ENCODE measurements at places on chromosomes 12 and 14.

- DNase-seq: no peak
Measured at GRCh38 chr12:2509137-2509536, 285.6 kb upstream of the FKBP4 start.

DNA sequence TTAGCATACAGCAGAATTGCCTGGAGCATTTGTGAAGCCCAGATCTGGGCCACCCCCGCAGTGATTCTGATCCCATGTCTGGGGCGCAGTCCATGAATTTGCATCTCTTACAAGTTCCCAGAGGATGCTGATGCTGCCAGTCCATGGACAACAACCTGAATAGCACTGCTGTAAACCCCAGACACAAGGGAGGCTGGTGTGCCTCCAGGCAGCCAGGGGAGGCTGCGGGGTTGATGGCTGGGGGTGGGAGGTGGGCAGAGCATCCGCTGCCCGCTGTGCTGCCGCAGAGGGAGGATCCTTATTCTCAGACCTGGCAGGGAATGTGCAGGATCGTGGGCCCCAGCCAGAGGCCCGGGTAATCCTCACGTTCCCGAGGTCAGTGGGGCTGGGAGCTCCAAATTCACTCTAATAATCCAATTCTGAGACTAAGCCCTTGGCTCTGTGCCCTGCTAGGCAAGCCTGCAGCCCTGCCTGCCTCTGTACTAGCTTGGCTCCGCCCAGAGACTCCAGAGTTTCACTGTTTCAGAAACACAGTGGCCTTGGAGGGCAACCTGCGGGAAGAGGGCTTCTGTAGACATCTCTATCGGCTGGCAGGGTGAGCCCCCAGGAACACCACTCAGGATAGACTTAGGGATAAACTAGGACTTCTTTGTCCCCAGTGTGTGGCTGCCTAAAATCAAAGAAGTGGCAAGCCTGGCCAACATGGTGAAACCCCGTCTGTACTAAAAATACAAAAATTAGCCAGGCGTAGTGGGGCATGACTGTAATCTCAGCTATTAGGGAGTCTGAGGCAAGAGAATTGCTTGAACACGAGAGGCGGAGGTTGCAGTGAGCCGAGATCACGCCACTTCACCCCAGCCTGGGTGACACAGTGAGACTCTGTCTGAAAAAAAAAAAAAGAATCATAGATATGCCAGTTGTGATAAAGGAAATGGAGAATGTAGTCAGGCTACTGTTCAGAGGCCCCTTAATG, 17.8 kb upstream of the MLEC start:
- DNase-seq: no peak

GRCh38 chr12:81170072-81170471, 92.2 kb downstream of the ACSS3 start:
- no peak for DNase-seq

DNA sequence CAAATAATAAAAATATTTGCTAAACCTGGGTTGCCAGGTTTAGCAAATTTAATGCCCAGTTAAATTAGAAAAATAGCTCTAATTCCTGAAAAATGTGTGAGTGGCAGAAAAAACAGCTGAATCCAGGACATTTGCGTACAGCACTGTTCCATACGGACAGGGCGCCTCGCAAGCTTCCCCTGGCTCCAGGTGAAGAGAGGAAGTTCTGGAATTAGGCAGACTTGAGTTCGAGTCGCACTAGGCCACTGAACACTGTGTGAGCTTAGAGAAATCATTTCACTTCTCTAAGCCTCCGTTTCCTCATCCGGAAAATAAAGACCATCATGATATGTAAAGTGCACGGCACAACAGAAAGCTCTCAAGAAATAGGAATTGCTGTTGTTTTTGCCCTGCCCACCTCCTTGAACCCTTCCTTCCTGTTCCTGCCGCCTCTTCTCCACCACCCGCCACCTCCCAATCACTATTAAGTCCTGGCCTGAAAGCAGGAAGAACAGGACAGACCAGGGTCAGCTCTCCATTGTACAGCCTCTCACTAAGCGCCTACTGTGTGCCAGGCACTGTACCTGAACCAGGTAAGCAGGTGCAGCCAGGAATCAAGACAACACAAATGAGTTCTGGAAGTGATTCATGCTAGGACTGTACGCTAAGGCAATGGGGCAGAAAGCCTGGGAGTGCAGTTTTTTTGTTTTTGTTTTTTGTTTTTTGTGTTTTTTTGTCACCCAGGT, 763 bp upstream of the PHETA1 start:
- no peak for DNase-seq

- no peak for DNase-seq
Measured at GRCh38 chr12:18146363-18146762, 56.4 kb upstream of the RERGL start.

DNA sequence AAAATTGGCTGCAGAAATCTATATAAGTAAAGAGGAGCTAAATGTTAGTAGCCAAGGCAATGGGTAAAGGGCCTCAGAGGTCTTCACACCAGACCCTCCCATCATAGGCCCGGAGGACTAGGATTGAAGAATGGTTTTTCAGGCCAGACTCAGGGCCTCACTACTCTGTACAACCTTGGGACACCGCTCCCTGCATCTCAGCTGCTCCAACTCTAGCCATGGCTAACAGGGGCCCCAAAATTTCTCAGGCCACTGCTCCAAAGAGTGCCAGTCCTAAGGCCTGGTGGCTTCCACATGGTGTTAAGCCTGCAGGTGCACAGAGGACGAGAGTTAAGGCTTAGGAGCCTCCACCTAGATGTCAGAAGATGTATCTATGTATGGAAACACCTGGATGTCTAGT, 155.5 kb upstream of the MGAT4C start:
- no peak for DNase-seq

GRCh38 chr14:102778338-102779083, 1.3 kb downstream of the TRAF3 start:
- DNase-seq: peak; percentile 15

DNA sequence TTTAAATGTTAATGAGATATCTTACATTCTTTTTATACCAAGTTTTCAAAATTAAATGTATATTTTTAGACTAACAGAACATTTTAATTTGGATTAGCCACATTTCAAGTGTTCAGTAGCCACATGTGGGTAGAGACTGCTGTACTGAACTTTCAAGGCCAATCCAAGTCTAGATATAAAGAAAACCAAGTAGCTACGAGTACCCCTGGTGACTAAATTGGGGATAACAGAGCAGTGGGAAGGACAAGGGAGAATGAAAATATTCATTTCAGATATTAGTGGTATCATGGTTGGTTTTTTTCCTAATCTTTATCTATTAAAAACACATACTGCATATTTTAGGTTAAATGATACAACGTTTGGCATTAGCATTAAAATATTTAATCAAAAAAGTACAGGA, 69.4 kb upstream of the RHOJ start:
- no peak for DNase-seq

DNA sequence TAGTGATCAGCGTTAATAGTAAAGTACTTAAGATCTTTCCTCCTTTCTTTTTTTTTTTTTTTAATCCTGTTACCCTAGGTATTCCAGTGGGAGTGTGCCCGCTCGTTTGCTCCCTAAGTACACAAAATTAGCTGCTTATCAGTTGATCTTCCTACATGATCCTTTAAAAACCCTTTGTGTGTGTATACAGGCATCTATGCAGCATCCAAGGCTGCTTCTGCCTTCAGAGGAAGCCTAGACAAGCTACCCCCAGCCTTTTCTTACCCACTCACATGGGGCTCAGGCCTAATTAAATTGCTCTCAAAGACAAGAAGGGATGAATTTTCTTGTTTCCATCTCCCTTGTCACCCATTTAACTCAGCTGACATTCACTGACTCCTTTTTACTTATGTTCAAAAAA, 343.4 kb upstream of the LMO3 start:
- no peak for DNase-seq

GRCh38 chr14:96583569-96584041, 81.4 kb downstream of the PAPOLA start:
- DNase-seq: no peak

GRCh38 chr14:63875311-63875710, 22.5 kb downstream of the SYNE2 start:
- DNase-seq: no peak

DNA sequence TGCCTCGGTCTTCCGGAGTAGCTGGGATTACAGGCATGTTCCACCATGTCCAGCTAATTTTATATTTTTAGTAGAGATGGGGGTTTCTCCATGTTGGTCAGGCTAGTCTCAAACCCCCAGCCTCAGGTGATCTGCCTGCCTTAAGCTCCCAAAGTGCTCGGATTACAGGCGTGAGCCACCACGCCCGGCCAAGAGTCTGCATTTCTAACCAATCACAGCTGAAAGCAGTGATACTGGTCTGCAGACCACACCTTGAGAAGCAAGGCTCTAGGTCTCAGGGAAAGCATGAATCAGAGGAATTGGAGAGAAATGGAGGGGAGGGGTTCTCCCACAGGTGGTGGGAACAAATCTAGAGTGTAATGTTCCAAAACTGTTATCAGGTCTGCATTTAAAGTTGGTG, 55.2 kb upstream of the TMEM263 start:
- DNase-seq: no peak

DNA sequence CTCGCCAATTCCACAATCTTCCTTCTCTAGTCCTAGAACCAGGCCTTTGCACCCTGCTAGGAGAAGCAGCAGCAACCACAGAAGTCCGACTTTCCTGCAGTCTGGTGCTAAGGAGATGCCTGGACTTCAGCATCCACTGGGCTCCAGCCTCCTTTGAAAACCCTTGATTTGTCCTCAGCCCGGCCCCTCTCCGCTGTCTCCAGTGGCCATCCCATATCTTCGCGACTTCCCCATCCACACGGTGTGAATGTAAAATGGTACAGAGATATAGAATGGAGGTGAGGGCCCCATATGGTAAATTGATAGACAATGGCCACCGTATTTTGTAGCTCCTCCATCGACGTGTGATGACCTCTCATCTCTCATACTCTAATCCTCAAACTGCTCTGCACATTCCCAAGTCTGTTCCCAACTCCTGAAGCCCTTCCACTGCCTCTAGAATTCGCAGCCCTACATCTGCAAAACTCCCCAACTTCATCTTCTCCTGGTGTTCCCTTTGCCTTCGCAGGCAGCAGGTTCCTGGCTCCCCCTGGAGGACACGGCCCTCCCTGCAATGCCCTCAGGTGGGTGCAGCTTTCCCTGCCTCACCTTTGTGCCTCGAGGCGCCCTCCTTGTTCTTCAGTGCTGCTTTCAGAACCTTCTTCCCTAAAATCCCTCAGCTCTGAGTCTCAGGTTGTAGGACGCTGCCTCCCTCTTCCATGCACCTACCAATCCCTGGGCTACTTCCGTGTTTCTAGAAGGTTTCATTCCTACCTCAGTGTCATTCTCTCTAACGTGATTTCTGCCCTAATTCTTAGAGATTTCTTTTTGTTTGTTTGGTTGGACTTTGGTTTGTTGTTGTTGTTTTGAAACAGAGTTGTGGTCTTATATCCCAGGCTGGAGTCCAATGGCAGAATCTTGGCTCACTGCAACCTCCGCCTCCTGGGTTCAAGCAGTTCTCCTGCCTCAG, 36.7 kb downstream of the TMBIM6 start:
- peak; percentile 77 for DNase-seq

GRCh38 chr14:69259527-69260189, at the start of gene GALNT16:
Gene GALNT16 (plus strand): TSS chr14:69260158. CDS start chr14:69260291, 133 bp downstream.
- DNase-seq: no peak

DNA sequence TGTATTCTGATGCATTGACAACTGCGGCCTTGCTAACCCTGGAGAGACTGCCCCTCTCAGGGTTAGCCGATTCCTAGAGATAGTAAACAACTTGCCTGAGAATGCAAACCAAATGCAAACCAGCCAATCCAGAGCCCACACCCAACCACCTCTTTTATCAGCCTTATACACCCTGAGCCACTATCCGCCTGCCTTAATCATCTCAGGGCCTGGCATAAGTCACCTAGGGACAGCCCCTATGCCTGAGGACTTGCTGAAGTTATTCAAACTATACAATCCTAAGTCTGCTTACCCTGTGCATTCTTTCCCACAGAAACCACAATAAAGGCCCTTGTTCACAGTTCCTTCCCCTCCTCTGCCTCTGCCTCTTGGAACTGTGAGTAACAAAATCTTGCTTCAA, 177.2 kb downstream of the KCNA5 start:
- no peak for DNase-seq

- DNase-seq: no peak
Measured at GRCh38 chr12:104758771-104759170, 199.3 kb downstream of the SLC41A2 start.

Measured in activated CD4-positive, alpha-beta T cell treated with anti-CD3 and anti-CD28 coated beads, Interleukin-2, amount 50 U/mL, for 1 hour (primary cell).